Naive B cell (primary cell): ENCODE measurements at places on chromosomes 16 and 17. TPM values are rescaled to one million over a fixed set of nuclear protein-coding genes. Genes with fewer than 3 reads are reported as not detected.
A peak's percentile ranks its signal among the peaks of the same experiment; 100 is the strongest.

The CCDC78 gene
- polyA plus RNA-seq = not detected

DNA sequence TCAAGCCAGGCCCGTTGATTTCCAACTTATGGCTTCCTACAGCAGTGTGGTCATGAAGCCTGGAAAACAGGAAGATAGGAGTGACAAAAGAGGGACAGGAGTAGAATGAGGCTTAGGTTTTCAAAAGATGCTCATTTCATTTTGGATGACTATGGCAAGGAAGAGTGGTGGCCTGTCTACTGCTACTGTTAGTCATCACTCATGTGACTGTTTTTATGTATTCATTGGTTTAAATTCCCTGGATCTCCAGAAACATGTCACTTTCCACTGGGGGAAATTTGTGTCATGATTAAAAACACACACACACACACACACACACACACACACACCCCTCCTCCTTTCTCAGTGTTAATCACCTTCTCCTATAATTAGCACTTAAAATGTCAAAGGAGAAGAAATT, 1.1 kb upstream of the CYLD start:
- H3K4me3 ChIP-seq = peak overlapping the region; percentile 37
- H3K4me1 ChIP-seq = peaks cover 50% of the 10 kb centered on the region
- peak overlapping the region; percentile 97 for H3K27ac ChIP-seq
- H3K36me3 ChIP-seq = peaks cover 16% of the 10 kb centered on the region
- H3K27me3 ChIP-seq = no peaks in the 10 kb centered on the region
- DNase-seq = no peak

The KLHL10 gene
- not detected for polyA plus RNA-seq

The GP1BA gene
- not detected for polyA plus RNA-seq

GRCh38 chr17:43020789-43021740, 1.1 kb downstream of the VAT1 start:
- peak overlapping the region; percentile 95 for H3K4me3 ChIP-seq
- no peaks in the 10 kb centered on the region for H3K27me3 ChIP-seq
- no peaks in the 10 kb centered on the region for H3K36me3 ChIP-seq
- H3K27ac ChIP-seq = peak overlapping the region; percentile 86
- H3K4me1 ChIP-seq = peaks cover 27% of the 10 kb centered on the region
- DNase-seq = peak; percentile 65

DNA sequence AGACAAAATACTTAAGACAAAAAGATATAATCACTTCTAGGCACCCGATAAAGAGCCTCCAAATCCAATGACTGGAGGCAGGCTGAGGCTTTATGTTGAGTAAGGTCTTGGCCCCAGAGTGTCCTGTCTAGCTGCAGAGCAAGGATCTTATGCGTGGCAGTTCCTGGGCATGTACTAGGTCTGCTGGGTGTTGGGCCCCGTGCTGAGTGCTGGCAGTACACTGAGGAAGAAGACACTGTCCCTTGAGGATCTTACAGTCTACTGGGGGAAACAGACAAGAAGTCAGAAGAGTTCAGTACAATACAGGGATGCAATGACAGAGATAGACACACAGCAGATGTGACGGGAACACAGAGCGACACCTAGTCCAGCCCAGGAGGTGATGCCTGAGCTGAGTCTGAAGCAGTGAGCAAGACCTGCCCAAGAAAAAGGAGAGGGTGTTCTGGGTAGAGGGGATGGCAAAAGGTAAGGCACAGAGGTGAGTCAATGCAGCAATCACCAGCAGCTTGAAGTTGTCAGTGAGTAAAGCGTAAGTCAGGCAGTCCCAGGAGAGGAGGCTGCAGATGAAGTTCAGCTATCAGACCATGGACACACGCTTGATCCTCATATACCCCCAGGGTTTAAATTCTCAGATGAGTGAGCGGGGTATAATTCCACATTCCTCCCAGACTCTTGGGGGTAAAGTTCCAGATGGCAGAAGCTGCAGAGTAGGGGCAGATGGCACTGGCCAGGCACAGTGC, 18.1 kb downstream of the MAP3K14 start:
- no peak overlapping the region for H3K27ac ChIP-seq
- H3K27me3 ChIP-seq = no peaks in the 10 kb centered on the region
- no peaks in the 10 kb centered on the region for H3K36me3 ChIP-seq
- peaks cover 64% of the 10 kb centered on the region for H3K4me1 ChIP-seq
- H3K4me3 ChIP-seq = peak overlapping the region; percentile 83
- no peak for DNase-seq

GRCh38 chr17:50508573-50509460, 578 bp downstream of the MYCBPAP start:
- H3K27ac ChIP-seq = peak overlapping the region; percentile 86
- no peaks in the 10 kb centered on the region for H3K27me3 ChIP-seq
- peaks cover 12% of the 10 kb centered on the region for H3K4me1 ChIP-seq
- H3K4me3 ChIP-seq = peak overlapping the region; percentile 92
- no peak for DNase-seq
